ENCODE measurements at places on chromosomes 7 and 10.

GRCh38 chr10:100504096-100504495 lies 15.6 kb downstream of the SEC31B start:
- no peak for DNase-seq

DNA sequence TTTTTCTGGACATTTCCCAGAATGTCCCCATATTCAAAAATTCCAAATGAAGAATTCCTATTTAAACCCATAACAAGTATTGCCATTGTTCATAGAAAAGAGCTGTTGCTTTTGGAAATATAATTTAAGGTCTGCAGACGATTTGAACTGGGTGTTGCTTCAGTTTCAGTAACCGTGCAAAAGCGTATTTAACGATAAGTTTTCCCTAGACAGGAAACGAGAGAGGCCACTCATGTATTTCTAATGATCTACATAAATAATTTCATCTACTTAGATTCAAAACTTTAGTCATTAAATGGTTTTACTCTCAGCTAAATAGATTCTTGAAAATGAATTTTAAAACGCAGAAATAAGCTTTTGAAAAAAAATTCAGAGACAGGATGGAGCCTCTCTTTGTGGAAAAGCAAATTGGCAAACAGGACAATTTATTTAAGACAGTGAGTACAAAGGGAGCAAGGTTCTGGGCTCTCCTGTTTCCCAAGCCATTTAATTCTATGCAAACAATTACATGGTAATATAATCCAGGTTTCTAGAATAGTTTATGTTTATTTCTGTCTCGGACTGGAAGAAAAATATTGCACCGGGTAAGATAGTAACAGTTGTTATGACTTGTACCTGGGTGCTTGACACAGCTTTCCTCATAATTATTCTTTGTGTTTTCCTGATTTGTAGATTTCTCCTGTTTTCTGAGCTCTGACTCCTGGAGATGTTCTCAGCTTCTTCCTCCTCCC lies 263.0 kb downstream of the BAMBI start:
- DNase-seq, result no peak

DNA sequence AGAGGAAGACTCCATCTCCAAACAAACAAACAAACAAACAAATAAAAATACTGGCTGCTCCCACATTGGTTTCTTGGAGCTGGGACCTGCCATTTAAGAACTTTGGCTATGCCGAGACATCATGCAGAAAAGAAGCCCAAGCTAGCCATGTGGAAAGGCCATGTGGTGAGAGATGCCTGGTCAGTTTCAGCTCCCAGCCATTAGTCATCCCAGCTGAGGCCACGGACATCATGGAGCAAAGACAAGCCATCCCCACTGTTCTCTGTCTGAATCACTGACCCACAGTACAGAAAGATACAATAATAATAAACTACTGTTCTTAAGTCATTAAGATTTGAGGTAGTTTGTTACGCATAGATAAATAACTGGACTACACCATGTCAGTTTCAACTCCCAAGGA lies 70.0 kb upstream of the PCBD1 start:
- DNase-seq, result no peak

GRCh38 chr7:63117-63480 lies 129.3 kb upstream of the FAM20C start:
- DNase-seq, result no peak

DNA sequence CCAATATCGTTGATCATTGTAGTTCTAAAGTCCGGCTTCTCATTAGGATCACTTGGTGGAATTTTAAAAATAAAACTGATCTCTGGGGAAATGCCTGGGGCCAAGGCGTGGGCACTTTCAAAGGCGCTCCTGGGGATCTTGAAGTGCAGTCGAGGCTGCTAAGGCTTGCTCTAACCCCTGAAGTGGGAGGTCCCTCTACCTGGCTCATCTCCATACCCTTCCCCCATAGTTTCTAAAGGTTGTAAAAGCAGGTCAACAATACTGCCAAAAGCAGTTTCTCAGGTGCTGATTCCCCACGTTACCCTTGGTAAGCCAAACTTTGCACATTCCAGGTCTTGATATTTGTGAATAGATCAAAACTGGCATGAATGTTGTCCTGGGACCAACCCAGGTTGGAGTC lies 79.0 kb upstream of the SP8 start:
- no peak for DNase-seq

- no peak for DNase-seq
Measured at GRCh38 chr10:77299320-77299719, 338.3 kb downstream of the KCNMA1 start.

- DNase-seq, result no peak
Measured at GRCh38 chr7:15313361-15313760, 248.5 kb downstream of the AGMO start.

DNA sequence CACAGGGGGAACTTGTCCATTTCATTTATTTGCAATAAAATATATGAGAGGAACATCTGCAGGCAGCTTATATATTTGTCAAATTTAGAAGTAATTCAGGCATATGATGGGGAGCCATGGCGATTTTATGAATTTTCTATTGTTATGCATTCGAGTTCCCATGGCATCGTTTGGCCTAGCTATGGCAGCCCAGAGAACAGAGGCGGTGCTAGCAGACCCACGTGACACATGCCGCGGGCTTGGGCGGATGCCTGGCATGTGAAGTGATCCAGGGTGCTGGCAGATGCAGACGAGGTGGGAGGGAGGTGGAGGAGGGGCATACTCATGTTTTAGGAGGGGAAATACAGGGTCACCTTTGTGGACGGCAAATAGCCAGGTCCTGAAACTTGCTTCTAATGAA lies 560.0 kb upstream of the GALNT17 start:
- DNase-seq, result no peak

GRCh38 chr7:25831831-25832411 lies 320.1 kb upstream of the NFE2L3 start:
- no peak for DNase-seq
